Activated CD4-positive, alpha-beta T cell treated with anti-CD3 and anti-CD28 coated beads for 48 hours (primary cell): ENCODE measurements at places on chromosomes 1 and 21.

DNA sequence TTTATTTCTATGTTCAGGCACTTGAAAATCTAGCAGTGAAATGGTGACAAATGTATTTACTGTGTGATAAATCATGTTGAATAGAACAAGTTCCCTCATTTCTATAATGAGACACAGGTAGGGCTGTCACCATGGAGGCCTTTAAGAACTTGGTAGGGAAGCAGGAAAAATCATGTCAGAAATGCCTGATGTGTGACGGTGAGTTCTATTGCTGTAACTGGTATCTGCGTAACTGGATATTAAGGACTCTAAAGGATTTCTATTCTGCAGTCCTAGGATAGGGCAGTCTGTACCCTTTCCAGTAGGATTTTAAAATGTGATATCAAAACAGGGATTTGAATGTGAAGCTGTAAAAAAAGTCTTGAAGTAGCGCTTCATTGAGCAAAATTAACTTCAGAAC, 15.5 kb downstream of the ACTN2 start:
- DNase-seq = no peak

GRCh38 chr21:44282370-44282769, 3.3 kb upstream of the AIRE start:
- DNase-seq = no peak

DNA sequence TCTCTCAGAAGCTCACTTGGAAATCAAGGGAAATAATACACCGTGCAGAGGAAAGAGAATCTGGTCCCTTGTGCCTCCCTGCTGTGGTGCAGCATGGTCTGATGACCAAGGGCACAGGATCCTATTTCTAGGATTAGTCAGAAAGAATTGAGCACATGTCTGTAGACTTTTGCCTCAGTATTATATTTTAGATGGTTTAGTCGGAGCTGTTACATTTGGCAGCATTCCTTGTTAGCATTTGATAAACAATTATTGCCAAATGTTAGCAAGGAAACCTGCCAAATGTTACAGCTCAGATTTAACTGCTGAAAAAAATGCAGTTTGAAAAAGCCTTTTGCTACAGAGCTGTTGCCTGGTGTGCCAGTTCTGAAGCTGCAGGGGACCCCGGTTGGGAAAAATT, 183.5 kb upstream of the DPYD start:
- no peak for DNase-seq

- DNase-seq = no peak
These were observed 17.4 kb downstream of the PIK3R3 start for GRCh38 chr1:46114925-46115603.
